Gastroesophageal sphincter (tissue), 4 donors: ENCODE measurements at places on chromosomes 2 and 18.

- no peaks in the 10 kb centered on the region for H3K4me1 ChIP-seq
- H3K27me3 ChIP-seq = no peaks in the 10 kb centered on the region
- no peak overlapping the region for H3K27ac ChIP-seq
- H3K4me3 ChIP-seq = no peak overlapping the region
- ATAC-seq = no peak
- no peaks in the 10 kb centered on the region for H3K36me3 ChIP-seq
Observed at GRCh38 chr2:38266382-38267061, 110.6 kb downstream of the ATL2 start.

DNA sequence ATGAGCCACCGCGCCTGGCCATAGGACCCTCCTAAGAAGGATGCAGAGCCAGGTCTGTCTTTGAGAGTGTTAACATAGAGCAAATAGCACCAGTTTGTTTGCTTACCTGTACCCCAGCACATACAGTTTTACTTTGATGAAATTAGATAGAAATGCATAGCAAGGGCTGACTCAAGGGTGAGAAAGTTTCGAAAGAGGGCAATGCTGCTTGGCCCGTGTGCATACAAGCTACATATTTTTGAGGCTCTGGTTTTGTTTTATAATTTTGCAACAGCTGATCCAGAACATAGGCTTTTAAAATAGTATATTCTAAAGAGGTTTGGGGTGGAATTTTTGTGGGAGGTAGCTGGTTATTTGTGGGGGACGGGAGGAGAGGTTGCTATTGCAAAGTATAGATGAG lies 151.7 kb downstream of the MCFD2 start:
- H3K36me3 ChIP-seq = peaks cover 14% of the 10 kb centered on the region
- no peaks in the 10 kb centered on the region for H3K4me1 ChIP-seq
- no peak overlapping the region for H3K4me3 ChIP-seq
- no peaks in the 10 kb centered on the region for H3K27me3 ChIP-seq
- no peak overlapping the region for H3K27ac ChIP-seq

DNA sequence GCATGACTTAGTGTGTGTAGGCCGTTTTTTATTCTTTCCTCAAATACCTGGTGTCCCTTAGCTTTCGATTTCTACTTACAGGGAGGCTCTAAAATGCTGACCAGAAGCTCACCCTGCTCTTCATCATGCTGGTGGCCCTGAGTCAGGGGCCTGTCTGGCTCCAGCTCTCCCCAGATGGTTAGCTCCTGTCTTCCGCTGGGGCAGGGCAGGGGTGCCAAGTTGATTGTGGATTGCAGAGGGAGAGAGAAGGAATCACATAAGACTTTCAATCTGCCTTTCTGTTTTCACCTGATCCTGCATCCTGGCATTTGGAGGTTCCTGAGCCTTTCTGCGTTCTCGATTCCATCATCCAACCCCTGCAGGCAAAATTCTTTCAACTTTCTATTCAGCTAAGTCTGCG lies 4.2 kb downstream of the CIB4 start:
- no peaks in the 10 kb centered on the region for H3K36me3 ChIP-seq
- no peak overlapping the region for H3K27ac ChIP-seq
- ATAC-seq = no peak
- H3K4me3 ChIP-seq = no peak overlapping the region
- peaks cover 7% of the 10 kb centered on the region for H3K27me3 ChIP-seq
- no peaks in the 10 kb centered on the region for H3K4me1 ChIP-seq

GRCh38 chr2:191329841-191330240 lies 84.6 kb downstream of the MYO1B start:
- no peaks in the 10 kb centered on the region for H3K27me3 ChIP-seq
- no peak overlapping the region for H3K4me3 ChIP-seq
- no peaks in the 10 kb centered on the region for H3K36me3 ChIP-seq

DNA sequence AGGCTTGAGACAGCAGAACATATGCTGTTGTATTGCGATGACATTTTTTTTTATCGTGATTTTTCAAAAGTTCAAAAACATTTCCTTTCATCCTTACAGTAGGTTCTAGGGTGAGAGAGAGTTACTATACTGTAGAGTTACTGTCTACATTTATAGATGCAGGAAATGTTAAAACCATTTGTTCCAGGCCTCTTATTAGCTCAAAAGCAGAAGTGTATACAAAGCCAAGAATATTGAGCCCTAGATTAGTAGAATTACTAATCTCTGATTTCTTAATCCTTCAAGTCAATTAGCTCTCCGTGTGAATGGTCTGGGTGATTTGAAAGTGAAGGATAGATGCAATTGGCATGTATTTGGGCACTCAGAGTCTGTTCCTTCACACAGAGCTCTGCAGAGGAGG lies 73.1 kb downstream of the MAPRE2 start:
- no peak overlapping the region for H3K27ac ChIP-seq
- ATAC-seq = no peak
- no peaks in the 10 kb centered on the region for H3K36me3 ChIP-seq
- H3K4me3 ChIP-seq = no peak overlapping the region
- H3K4me1 ChIP-seq = peaks cover 30% of the 10 kb centered on the region
